Mesothelial cell of epicardium (in vitro differentiated cells): ENCODE measurements at places on chromosomes 12 and 14.

DNA sequence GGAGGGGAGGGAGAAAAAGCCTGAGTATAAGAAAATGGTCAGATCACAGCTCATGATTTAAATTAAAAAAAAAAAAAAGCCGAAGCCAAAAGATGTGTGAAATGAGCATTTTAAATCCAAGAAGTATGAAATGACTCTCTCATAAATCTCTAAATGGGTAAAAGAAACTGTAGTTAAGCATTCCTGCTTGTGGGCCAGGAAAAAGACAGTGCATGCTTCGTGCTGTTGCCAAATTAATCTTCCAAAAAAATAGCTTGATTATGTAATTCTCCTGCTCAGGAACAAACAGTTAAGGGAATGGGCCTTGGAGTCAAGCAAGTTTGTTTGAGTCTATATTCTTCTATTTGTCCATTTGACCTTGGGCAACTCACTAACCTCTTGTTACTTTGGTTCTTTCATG, 325.4 kb upstream of the SEL1L start:
- no peak for DNase-seq

- DNase-seq = peak; percentile 48
Observed at GRCh38 chr12:124993626-124994436, at the start of gene BRI3BP. Gene BRI3BP (plus strand): TSS chr12:124993645. CDS start chr12:124993791, 146 bp downstream.

DNA sequence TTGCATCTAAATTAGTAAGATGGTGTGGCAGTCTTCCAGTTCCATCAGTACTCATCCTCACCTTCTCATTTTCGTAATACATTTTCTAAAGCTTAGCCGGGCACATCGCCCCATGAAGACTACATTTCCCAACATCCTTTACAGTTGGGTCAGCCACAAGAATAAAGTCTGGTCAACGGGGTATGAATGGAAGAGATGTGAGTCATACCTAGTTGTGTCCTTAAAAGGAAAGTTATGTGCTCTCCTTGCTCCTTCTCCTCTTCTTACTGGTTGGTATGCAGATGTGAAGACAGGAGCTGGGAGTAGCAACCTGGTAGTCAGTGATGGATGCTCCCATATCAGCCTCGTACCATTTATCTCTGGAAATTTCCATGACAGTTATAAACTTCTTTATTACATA, 35.9 kb upstream of the EGLN3 start:
- DNase-seq = no peak

GRCh38 chr12:104063712-104064030, 660 bp upstream of the HCFC2 start:
- no peak for DNase-seq

DNA sequence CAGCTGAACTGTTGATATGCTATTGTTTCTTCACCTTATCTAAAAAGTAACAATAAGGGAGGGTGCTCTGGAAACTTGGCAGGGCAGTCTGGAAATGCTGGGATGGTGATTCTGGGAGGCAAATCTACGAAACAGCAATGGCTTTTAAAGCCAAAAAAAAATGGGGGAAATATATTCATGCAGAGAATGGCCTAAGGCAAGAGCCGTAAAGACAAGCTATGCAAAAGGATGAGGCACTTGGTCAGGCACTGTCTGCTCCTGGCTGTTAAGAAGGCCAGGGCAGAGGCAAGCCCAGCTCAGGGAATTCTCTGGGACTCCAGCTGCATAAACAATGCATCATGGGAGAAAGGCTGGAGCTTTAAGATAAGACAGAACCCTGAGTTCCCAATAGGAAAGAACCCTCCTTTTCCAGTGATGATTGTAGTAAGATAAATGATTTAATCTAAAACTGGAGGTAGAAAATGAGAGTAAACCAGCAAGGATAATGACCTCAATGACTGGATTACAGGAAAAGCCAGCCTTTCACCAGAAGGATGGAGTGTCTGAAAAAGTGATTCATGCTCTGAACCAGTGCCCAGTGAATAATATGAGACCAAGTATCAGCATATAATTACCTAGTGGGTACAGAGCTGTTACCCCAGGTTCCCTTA, 46.0 kb downstream of the ITPR2 start:
- DNase-seq = no peak

DNA sequence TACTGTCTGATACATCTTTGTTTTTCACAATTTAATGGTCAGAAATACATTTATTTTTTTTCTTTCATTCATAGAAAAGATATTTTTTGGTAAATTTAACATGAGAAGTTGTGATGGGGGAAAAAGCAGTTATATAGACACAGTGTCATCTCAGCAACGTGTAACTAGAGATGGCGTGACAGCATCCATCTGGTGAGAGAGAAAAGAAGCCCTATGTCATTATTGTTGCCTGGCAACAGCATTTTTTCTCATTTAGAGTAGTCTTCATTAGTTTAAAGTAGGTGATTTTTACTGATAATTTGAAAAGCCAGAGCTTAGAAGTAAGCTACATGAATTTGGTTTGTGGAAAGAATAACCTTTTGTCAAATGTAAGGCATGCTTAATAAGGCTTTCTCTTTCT, 128.6 kb downstream of the ACSS3 start:
- no peak for DNase-seq

DNA sequence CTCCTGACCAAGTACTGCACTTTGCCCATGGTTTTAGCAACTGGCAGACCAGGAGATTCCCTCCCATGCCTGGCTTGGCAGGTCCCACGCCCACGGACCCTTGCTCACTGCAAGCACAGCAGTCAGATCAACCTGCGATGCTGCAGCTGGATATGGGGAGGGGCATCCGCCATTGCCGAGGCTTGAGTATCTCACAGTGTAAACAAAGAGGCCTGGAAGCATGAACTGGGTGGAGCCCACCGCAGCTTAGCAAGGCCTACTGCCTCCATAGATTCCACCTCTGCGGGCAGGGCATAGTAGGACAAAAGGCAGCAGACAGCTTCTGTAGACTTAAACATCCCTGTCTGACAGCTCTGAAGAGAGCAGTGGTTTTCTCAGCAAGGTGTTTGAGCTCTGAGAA, 479.8 kb downstream of the FUT8 start:
- DNase-seq = no peak

- DNase-seq = no peak
Observed at GRCh38 chr12:19220205-19220604, 90.7 kb downstream of the PLEKHA5 start.

- no peak for DNase-seq
Observed at GRCh38 chr12:106134294-106134949, 4.3 kb downstream of the NUAK1 start.

- DNase-seq = no peak
Observed at GRCh38 chr12:16300736-16301135, 23.3 kb upstream of the SLC15A5 start.

DNA sequence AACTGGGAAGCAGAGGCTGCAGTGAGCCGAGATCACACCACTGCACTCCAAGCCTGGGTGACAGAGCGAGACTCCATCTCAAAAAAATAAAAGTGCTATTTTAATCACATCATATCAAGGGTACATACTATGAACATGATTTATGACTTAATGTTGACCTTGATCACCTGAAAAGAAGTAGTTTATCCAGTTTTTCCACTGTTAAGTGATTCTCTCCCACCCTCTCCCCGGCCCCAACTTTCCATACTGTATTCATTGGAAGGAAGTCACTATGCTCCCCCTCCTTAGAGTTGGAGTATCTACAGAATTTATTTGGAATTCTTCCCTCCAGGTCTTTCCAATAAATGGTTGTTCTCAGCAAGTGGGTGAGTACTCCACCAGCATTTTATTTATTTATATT, 3.0 kb upstream of the PRMT5 start:
- no peak for DNase-seq

GRCh38 chr14:64196056-64196455, 98.1 kb downstream of the ESR2 start:
- DNase-seq = no peak

DNA sequence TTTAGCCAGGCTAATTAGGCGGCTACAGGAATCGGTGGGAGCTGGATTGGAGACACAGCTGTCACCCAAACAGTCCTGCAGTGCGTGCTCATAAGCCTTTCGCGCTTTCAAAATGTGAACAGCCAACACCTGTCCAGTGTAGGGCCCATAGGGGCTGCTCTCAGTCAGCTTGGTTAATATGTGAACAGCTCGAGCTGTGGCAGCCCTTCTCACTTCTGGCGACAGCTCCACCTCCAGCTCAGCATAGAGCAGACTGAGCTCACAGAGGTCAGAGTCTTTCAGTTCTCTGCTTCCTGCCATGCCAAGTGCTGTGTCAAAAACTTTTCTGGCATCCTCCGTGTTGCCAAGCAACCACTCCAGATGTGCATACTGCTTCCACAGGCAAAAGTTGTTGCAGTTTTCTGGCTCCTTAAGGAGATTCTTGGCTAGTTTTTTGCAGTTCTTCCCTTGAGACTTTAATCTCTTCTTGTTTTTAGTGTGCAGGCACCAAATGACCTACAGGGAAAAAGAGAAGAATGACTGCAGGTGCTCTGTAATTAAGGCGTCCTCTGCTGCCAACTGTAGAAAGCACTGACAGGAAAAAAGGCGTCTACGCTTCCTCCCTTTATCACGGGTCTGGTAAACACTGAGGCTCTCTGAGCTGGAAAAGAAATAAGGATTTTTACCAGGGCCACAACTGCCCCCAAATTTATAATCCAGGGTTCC, 32.5 kb downstream of the PSMC1 start:
- no peak for DNase-seq

DNA sequence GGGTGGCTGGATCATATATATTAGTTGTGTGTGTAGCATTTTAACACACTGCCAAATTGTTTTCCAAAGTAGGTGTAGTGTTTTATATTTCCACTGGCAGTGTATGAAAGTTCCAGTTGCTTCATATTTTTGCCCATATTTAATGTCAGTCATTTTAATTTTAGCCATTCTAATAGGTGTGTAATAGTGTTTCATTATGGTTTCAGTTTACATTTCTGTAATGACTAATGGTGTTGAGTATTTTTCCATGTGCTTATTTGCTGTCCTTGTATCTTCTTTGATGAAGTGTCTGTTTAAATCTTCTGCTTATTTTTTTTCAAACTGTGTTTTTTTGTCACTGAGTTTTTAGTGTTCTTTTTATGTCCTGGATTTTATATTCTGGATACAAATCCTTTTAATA, 8.7 kb downstream of the TBC1D15 start:
- no peak for DNase-seq
